Motor neuron (in vitro differentiated cells): ENCODE measurements at places on chromosomes 4 and X.

GRCh38 chr4:97656044-97656720 is 487.1 kb downstream of the STPG2 start:
- ATAC-seq = no peak

GRCh38 chr4:110231869-110232268 is 33.5 kb upstream of the ELOVL6 start:
- ATAC-seq = no peak

- peak; percentile 35 for ATAC-seq
Measured at GRCh38 chr4:82124932-82125786, 248.6 kb downstream of the HNRNPD start.

- ATAC-seq = no peak
Measured at GRCh38 chr4:31929676-31930345, 1209.6 kb downstream of the PCDH7 start.

- ATAC-seq = peak; percentile 87
Measured at GRCh38 chrX:42119076-42119475, 195.7 kb upstream of the CASK start.

DNA sequence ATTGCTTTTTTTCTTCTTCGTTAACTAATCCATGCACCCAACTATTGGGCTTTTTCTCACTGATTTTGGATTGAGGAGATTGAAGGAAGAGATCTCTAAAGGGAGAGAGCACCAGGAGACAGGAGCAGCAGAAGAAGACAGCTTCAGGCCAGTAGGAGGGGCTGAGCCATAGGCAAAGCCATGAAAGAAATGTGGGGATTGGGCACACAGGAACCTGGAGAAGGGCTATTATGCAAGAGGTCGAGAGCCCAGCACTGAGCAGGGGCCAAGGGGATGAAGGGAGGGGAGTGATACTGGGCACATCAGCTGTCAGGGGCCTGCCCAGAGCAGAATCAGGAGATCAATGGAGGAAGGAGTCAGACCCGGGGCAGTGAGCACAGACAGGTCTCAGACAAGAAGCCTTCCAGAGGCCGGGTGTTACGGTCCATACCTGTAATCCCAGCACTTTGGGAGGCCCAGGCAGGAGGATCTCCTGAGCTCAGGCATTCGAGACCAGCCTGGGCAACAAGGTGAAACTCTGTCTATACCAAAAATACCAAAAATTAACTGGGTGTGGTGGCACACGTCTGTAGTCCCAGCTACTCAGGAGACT is 140.9 kb downstream of the BCOR start:
- no peak for ATAC-seq

GRCh38 chr4:85784947-85785346 is 310.0 kb downstream of the ARHGAP24 start:
- ATAC-seq = no peak

- no peak for ATAC-seq
Measured at GRCh38 chr4:8303081-8303480, 33.5 kb downstream of the HTRA3 start.

GRCh38 chrX:50818986-50819385 is 5.0 kb upstream of the SHROOM4 start:
- no peak for ATAC-seq

- no peak for ATAC-seq
Measured at GRCh38 chr4:76197031-76197743, 16.4 kb downstream of the SCARB2 start.

GRCh38 chr4:161555689-161556660 is 607.8 kb downstream of the FSTL5 start:
- ATAC-seq = peak; percentile 43
